Heart right ventricle (tissue), 16 donors: ENCODE measurements at places on chromosomes 5 and 9.

GRCh38 chr9:113599646-113600022, 136.1 kb downstream of the RGS3 start:
- H3K4me3 ChIP-seq = no peak overlapping the region
- DNase-seq = peak; percentile 63
- no peaks in the 10 kb centered on the region for H3K27me3 ChIP-seq
- H3K4me1 ChIP-seq = peaks cover 76% of the 10 kb centered on the region
- peaks cover 40% of the 10 kb centered on the region for H3K36me3 ChIP-seq

DNA sequence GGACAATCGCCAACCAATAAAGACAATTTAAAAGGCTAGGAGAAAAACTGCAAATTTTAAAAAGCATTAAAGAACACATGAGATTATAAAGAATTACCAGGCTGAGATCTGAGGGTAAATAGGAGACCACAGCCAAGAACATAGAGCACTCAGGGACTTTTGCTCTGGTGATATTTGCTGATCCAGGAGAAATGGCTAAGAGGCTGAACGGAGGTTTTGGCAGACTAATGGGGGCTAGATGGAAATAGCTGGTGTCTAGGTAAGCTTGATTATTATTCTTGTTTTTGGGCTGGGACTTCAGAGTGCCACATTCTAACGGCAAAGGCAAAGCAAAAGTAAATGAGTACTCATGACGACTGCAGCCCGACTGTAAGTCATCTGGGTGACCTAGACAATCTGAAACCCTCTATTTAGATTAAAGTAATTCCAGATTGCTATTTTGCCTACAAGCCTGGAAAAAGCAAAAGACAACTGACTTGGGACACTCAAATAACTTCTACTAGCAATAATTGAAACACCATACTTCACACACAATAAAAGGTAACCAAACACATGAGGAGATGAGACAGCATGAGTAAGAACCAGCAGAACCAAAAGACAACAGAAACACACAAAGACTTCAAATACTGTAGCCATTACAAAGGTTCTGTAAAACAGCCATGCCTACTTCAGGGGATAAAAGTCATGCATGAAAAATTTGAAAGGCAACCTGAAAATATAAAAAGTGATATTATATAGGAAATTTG, 68.8 kb downstream of the JAKMIP2 start:
- H3K27me3 ChIP-seq = peaks cover 3% of the 10 kb centered on the region
- H3K4me1 ChIP-seq = no peaks in the 10 kb centered on the region
- H3K27ac ChIP-seq = no peak overlapping the region
- no peak for DNase-seq

DNA sequence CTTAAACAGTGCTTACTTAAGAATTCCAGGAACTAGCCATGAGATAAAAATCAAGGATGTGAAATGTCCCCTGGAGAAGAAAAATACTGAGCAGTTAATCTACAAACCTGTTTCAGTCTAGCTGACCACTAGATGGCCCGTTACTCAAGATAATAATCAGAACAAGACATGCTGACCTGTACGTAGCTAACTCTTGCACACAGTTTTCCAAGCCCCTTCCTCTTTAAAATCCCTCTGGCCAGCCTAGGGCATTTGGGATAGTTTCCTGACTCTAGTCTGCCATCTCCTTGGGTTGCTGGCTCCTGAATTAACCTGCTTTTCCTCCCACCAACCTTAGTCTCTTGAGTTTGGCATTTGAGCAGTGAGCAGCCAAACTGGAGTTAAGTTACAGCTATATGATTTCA, 59.2 kb upstream of the TRAF1 start:
- H3K36me3 ChIP-seq = no peaks in the 10 kb centered on the region
- no peaks in the 10 kb centered on the region for H3K27me3 ChIP-seq
- DNase-seq = no peak
- no peak overlapping the region for H3K27ac ChIP-seq

GRCh38 chr9:106956971-106957370, 94.0 kb downstream of the ZNF462 start:
- no peaks in the 10 kb centered on the region for H3K36me3 ChIP-seq
- H3K27me3 ChIP-seq = no peaks in the 10 kb centered on the region
- H3K4me3 ChIP-seq = no peak overlapping the region

DNA sequence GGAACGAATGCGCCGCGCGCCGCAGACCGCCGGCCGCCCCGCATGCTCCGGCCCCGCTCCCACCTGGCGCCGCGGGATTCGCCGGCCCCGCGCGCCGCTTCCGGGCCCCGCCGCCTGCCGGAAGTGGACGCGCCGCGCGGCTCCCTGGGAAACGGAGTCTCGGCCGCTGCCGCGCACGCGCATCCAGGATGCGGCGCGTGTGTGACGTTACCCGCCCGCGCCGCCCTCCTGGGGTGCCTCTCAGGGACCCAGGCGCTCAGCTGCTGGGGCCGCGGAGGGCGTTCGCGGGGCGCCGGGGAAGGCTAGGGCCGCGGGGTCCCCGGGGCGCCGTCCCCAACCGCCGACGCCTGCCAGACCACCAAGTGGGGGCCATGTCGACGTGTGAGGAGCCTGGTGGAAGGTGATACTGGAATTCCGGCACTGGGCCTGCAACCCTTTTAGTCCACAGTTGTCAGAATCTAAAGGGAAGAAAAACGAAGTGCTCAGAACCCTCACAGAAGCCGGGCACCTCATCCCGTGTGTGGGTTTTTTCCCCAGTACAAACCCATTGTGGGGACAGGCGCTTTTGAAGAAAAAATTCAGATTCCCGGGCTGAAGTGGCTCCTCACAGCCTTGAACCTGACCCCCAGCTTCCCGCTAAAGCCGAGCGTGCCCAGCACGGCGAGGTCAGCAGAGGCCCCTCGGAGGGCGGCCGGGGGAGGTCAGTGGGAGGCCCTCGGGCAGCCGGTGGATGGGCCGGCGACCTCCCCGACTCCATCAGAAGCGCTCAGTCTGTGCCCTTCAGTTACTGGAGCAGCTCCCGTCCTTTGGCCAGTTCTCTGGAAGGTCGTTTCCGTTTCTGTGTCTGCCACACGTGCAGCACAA, at the start of gene CLPTM1L:
Gene CLPTM1L, minus strand, starts transcription at position 125 of the 864 bp plus-strand sequence. CDS start 258 bp downstream, outside the sequence.
- peaks cover 3% of the 10 kb centered on the region for H3K4me1 ChIP-seq
- peaks cover 21% of the 10 kb centered on the region for H3K36me3 ChIP-seq
- peak; percentile 89 for DNase-seq
- peak within 1 kb of the TSS; percentile 85 for H3K4me3 ChIP-seq

DNA sequence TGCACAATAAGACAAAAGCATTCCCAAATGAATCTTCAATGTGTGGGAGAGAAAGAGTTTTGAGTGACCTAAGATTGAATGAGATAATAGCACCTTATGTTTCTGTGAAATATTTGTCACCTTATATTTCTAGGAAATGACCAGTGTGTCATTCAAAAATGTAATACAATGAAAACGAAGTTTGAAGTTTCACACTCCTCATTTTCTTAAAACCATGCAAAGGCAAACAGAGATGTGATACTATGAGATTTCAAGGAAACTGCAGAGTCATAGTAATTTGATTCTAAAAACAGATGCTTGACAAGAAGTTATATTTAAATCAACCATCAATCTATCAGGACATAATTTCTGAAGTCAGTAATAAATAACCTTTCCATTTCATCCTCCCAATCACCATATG, 13.6 kb upstream of the ABCA1 start:
- H3K36me3 ChIP-seq = no peaks in the 10 kb centered on the region
- no peak overlapping the region for H3K4me3 ChIP-seq
- no peak for DNase-seq
- H3K27ac ChIP-seq = no peak overlapping the region

GRCh38 chr5:13941468-13941867, 3.0 kb downstream of the DNAH5 start:
- H3K27ac ChIP-seq = no peak overlapping the region
- DNase-seq = no peak
- H3K27me3 ChIP-seq = peaks cover 5% of the 10 kb centered on the region

GRCh38 chr5:170135796-170136490, 30.2 kb downstream of the FOXI1 start:
- DNase-seq = no peak
- no peaks in the 10 kb centered on the region for H3K4me1 ChIP-seq
- no peaks in the 10 kb centered on the region for H3K36me3 ChIP-seq
- no peak overlapping the region for H3K4me3 ChIP-seq
- H3K27me3 ChIP-seq = no peaks in the 10 kb centered on the region

- H3K4me1 ChIP-seq = peaks cover 10% of the 10 kb centered on the region
Measured at GRCh38 chr9:27542508-27542907, 12.9 kb upstream of the MOB3B start.

DNA sequence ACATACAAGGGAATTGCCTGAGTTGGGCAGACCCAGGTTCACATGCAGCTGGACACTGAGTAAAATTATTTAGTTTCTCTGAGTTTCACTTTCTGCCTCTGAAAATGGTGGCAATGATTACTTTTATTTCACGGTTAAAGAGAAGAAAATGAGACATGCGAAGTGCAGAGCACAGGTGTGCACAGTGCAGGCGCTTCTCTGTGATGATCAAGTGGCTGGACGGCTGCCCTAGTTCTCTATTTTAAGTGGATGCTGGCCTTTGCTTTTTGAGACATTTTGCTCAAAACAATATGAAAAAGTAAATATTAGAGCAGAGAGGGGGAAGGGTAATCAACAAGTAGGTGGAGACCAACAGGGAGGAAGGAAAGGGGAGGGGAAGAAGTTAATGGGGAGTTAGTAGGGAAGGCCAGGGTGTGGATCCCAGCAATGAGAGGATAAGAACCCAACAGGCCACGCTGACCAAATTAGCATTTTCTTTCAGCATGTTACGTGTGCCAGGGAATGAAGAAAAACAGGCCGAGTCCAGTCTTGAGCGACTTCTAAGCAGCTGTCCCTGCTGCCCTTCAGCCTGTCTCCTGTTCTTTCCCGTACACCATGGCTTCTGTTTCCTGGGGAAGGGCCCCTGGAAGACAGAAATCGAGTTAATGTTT, 16.1 kb downstream of the SNX18 start:
- DNase-seq = peak; percentile 56
- no peaks in the 10 kb centered on the region for H3K36me3 ChIP-seq
- peak overlapping the region; percentile 73 for H3K27ac ChIP-seq
- no peak overlapping the region for H3K4me3 ChIP-seq

DNA sequence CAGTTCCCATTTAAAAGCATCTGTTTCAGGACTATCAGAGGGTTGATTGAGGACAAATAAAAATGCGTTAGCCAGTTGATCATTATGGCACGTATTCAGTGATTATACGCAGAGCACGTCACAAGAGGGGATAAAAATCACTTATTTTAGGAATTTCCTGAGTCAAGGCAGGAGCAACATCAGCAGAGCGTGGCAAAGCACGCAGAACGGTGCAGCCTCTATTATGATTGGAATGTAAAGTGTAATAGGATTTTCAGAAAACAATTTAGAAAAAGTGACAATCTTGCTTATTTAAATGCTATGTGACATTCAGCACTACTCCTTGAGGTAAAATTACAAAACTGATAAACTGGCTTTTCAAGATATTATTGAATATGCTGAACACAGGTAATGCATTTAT, 413.6 kb upstream of the DAP start:
- H3K4me1 ChIP-seq = no peaks in the 10 kb centered on the region
- H3K27ac ChIP-seq = no peak overlapping the region

DNA sequence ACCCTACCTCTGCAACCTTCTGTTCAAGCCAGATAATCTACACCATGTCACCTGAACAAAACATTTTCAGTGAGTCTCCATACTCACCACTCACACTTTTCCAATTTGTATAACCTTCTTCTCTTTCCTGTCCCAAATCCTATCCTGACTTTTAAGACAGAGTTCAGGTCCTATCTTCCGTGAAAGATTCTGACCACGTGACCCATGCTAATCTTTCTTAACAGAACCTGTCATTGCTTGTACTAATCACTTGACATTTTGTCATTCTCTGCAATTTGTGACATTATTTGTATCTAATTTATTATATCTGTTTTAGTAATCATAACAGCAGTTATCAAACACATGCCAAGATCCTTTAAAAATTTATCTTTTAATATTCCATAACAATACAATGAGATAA, 132.5 kb upstream of the PRLR start:
- DNase-seq = no peak
- no peak overlapping the region for H3K4me3 ChIP-seq
- H3K27me3 ChIP-seq = no peaks in the 10 kb centered on the region

DNA sequence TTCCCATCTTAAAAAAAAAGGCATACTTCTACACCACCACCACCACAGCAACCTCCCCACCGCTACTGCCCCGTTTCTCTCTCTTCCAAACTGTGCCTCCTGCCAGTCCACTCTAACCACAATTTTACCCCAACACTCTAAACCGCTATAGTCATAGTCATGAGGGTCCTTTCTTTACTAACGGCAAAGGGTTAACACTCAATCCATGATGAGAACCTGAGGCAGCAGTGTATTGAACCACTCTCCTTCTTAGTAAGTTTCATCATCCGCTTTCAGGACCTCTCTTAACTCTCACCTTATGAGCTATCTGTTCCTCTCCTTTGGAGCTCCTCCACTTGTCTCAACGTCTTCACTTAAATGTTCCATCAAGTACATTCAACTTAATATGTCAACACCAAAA, 34.0 kb downstream of the IDNK start:
- no peak overlapping the region for H3K4me3 ChIP-seq
- no peaks in the 10 kb centered on the region for H3K4me1 ChIP-seq
- H3K36me3 ChIP-seq = peaks cover 100% of the 10 kb centered on the region
- H3K27me3 ChIP-seq = no peaks in the 10 kb centered on the region

DNA sequence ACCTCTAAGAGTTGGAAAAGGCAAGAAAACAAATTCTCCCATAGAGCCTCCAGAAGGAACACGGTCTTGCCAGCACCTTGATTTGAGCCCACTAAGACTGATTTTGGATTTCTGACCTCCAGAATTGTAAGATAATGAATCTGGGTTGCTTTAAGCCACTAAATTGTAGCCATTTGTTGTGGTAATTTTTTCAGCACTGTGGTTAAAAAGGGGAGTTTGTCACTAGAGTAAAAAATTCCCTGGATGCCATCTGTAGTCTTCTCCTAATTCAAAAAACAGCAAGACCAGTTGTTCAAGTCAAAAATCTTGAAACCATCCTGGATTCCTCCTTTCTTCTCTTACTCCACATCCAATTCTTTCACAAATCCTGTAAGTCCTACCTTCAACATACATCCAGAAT, 39.6 kb downstream of the NRG2 start:
- peak overlapping the region; percentile 71 for H3K27ac ChIP-seq
- no peaks in the 10 kb centered on the region for H3K36me3 ChIP-seq
- DNase-seq = no peak

DNA sequence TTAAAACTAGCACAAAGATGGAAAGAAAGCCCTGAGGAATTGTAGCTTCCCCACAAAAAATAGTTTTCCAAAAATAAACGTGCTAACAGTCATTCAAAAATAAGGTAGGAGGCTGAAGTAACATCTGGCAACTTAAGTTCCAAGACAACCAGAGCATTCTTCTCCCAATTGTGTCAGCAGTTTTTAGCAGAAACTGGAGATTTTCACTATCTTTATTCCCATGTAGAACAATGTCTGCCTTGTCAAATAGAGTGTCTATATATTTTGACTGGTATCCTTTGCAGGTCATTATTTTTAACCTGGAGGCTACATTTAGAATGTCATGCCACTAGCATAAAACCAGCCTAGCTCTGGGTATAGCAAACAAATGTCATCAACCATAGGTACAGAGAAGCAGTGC, 10.8 kb downstream of the TYRP1 start:
- no peaks in the 10 kb centered on the region for H3K27me3 ChIP-seq
- H3K4me3 ChIP-seq = no peak overlapping the region
- no peak overlapping the region for H3K27ac ChIP-seq
- H3K4me1 ChIP-seq = no peaks in the 10 kb centered on the region

GRCh38 chr9:116323571-116323970, 170.0 kb downstream of the PAPPA start:
- no peak overlapping the region for H3K4me3 ChIP-seq
- no peak overlapping the region for H3K27ac ChIP-seq
- no peaks in the 10 kb centered on the region for H3K36me3 ChIP-seq

GRCh38 chr9:127014910-127015540, 100.4 kb downstream of the RALGPS1 start:
- no peak overlapping the region for H3K4me3 ChIP-seq
- H3K36me3 ChIP-seq = no peaks in the 10 kb centered on the region
- DNase-seq = no peak
- H3K4me1 ChIP-seq = peaks cover 3% of the 10 kb centered on the region
